ENCODE measurements at places on chromosomes 13 and 19.

DNA sequence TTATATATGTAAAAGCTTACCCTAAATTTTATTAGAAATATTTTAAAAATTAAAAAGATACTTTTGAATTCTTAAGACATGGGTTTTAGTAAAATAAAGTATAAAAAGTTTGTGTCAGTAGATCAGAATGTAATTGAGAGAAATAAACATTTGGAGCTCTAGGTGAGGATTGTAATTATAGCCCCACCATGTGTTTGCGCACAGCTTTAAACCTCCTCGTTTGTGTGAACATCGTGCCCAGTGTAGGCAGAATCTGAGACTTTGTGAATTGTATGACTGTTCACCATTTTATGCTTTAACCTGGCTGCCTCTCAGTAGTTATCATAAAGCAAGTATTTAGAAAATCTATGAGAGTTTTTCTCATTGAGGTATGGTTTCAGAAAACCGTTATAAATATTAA is 29.1 kb downstream of the CUL4A start:
- DNase-seq: no peak

DNA sequence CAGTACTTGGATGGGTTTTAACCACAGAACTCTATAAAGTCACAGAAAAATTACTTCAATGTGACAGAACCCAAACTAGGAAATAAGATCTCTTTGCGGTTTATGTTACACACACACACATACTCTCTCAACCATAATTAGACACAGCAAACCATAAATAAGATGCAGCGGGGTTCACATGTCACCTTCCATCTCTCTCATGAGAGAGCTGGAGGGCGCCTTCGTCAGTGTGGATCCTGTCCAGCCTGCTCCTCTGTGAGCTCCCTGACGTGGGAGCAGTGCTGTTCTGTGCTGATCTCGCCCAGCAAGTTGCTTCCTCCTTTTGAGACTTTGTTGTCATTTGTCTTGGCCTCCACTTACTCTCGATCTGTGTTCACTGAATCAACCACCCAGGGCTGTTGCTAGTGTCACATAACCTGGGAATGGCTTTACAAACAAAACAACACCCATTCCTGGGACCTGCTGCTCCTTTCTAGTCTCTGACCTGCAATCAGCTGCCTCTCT is 204.9 kb upstream of the KL start:
- DNase-seq: no peak

- DNase-seq: no peak
Measured at GRCh38 chr19:28221736-28222135, 991.2 kb downstream of the UQCRFS1 start.

DNA sequence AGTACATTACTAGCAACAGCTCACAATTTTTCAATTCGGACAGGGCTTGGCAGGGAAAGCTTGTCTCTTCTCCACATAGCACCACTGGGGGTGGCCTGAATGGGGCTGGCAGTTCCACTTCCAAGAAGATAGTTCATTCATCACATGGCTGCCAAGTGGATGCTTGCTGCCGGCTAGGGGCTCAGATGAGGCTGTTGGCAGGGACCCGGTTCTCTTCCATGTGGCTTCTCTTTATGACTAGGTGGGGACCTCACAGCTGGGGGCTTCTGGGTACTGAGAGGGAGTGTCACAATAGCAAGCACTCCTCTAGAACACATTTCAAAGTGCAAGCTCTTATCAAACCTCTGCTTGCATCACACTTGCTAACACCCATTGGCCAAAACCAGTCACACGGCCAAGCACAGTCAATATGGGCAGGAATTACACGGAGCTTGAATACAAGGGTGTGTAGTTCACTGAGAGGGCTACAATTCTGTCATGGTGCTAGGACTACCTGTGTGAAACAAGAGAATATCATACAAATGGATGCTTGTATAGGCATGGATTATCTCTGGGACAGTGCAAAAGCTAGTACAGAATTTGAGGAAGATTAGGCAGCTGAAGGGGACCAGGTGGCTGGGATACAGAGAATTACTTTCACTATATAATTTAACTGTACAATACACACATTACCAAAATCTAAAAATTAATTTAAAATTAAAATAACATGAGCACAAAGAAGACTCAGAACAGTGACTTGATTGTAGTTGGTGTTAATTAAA is 32.3 kb downstream of the ATP7B start:
- DNase-seq: no peak

DNA sequence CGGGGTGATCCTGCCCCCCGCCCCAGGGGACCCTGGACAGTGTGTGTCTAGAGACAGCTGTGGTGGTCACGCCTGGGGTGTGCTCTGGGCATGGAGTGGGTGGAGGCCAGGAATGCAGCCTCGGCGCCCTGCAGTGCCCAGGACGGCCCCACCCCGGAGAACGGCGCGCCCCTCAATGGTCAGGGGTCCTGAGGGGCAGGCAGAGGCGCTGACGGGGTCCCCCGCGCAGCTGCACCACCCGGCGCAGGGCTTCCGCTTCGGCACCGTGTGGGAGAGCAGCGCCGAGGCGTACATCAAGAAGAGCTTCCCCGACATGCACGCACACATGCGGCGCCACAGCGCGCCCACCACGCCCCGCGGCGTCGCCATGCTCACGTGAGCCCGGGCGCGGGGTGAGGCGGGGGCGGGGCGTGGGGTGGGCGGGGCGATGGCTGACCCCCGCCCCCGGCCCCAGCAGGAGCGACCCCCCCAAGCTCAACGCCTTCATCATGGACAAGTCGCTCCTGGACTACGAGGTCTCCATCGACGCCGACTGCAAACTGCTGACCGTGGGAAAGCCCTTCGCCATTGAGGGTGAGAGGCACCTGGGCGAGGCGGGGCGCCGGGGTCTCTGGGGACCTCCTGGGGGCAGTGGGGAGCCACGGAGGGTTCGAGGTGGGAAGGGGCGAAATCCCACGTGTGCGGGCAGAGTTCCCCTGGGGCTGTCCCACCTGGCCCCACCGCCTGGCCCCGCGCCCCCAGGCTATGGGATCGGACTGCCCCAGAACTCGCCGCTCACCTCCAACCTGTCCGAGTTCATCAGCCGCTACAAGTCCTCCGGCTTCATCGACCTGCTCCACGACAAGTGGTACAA is 7.4 kb downstream of the GRIN3B start:
- DNase-seq: no peak

DNA sequence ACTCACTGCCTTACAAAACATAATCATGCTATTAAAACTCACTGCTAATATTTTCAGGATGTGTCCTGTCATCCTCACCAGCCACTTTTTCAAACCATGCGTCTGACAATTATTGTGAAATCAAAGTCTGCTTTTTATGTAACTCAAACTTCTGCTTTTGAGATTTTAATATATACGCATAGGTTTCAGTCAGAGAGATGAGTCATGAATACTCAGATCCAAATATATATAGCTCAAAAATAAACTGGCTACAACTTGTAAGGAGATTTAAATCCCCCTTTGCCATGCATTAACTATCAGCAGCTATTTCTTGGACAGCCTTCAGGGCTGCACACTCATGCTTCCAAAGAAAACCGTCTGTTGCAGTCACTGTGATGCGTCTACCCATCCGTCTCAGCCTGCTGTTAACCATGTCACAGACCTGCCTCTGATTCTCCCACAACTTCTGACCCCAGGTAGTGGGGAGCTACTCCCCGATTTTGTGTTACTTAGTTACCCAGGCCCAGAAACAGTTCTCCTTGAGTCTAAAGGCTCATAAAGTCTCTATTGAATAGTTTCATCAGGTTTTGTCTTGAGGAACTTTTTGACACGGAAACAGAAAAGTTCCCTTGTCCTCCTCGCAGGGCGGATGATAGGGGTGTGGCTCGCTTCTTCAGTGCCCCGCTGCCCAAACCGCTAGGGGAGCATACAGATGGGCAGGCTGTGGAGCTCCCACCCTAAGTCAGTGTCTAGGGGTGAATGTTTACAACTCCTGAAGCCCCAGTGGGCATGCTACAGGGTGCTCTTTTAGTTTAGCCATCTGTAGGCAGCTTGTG is 33.8 kb upstream of the SGCG start:
- no peak for DNase-seq

GRCh38 chr19:10565028-10565566 is 713 bp downstream of the KRI1 start:
- no peak for DNase-seq

- no peak for DNase-seq
Measured at GRCh38 chr13:75307370-75307949, 174.5 kb downstream of the TBC1D4 start.

DNA sequence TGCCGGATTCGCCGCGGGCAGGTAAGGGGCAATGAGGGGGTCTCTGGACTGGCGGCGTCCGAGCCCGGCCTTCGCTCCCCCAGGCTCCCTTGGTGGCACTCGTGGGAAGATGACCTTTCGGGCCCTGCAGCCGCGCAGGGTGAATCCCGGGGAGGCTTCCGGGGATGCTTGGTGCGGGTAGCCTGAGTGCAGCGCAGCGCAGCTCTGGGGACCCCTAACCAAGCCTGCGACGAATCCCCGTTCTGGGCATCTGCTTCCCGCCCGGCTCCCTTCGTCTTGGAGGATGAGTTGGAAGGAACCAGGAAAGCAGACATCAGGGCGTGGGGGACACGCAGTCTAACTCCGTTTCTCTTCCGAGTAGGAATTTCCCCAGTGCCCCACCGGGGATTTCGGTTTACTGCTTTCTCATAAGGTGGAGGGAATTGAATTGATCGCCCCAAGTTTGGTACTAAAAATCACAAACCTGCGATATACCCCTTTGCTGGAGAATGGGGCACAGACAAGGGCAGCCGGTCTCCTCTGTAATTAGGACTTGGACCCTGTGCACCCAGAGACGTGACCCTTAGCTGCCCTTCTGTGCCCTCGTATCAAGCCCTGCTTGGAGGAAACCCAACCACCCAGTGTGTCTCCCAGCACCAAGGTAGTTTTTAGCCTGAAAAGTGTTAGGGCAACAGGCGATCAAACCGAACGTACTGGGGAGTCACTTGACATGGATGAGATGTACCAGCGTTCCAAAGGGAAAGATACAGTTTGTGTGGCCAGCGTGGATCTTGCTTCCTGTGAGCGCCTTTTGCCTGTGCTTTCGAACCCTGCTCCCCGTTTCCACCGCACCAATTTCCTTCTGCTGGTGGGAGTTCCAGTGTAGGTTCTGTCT is 1.0 kb downstream of the GPC5 start:
- DNase-seq: no peak

DNA sequence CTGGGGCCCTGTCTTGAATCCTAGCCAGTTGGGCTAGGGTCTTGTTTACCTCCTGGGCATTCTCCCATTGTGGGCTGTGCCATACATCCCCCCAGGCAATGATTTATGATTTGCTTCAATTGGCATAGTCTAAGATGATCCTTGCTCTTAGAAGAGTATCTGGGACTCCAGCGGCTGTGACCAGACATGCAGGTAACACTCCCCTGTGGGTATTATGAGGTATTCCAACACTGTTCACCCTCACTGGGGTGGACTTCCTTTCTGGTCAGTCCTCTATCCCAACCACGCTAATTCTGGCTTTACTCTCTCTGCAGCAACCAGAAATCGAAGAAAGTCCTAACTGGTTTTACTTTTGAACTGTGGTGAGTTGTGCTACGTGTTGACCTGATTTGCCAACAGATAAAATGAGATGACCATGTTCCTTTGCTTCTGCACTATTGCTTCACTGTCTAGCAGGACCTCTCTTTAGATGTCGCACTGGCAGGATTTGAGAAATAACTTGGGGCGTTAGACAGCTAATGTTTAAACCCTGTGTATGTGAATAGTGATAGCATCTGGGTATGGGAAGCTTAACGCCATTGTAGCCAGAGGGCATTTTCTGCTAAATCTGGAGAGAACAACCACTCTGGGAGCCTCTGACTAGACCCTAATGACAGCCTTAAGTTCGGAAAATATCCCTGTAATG is 6.7 kb upstream of the LRCH1 start:
- no peak for DNase-seq

DNA sequence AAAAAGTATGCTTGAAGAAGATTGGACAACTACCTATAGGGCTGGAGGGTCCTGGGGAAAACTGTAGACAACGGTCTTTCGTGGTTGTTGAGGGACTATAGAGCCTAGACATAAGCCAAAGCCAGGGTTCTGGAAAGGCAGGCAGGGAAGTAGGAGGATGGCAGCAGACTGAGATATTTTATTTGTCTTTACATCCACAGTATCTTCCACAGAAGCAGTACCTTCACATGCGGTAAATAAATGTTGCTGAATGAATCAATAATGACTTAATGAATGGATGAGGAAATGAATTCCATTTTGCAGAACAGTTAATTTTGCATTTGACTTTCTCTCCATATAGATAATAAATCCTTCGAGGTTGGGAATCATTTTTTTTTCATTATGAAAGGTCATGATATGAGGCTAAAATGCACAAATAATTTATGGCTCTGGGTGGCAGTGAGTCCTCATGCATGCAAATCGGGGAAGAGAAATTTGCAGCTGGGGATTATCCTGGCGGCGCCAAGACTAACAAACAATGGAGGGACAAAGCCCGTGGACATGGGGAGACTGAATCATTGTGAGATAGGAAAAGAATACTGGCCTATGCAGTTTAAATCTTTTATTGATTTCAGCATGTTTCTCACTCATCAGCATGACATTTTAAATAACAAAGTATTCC is 102.0 kb downstream of the ERCC5 start:
- DNase-seq: no peak

GRCh38 chr13:77415253-77416071 is 88.6 kb upstream of the MYCBP2 start:
- no peak for DNase-seq

GRCh38 chr19:2529473-2529918 is 53.6 kb downstream of the GADD45B start:
- DNase-seq: no peak

GRCh38 chr19:29482855-29483640 is 42.7 kb upstream of the VSTM2B start:
- DNase-seq: no peak

- DNase-seq: no peak
Measured at GRCh38 chr19:48244281-48244680, 11.4 kb downstream of the CARD8 start.

GRCh38 chr19:30968210-30968609 is 381.0 kb downstream of the TSHZ3 start:
- DNase-seq: no peak

DNA sequence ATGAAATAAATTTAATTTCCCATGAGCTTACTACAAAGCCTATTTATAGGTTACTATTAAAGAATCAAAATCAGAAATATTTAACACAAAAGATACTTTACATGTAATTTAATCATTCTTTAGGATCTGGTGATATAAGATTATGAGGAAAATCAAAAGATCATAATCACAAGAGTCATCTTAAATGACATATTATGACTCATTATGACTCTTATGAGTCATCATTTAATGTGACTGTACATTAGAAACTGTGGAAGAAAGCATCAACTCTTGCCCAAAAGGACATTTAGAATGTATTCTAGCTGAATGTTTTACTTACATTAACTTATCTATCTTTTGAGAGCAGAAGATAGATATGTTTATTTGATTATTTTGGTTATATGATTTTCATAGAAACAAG is 458.6 kb downstream of the DCT start:
- no peak for DNase-seq

DNA sequence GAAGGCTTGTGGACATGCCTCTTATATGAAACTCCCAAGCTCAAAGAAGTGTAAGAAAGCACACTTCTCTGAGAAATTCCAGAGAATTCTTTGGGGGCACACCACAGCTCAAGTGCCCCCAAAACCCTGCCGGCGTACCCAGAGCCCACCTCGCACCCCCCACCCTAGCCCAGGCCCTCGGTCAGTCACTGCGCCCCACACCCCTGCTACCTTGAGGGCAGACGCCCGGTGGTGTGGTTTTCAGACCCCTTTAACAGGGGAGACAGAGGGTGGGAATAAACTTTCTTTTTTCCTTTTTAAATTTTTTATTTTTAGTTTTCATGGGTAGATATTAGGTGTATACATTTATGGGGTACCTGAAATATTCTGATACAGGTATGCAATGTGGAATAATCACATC is 29.5 kb downstream of the PEPD start:
- DNase-seq: no peak

- DNase-seq: no peak
Measured at GRCh38 chr19:18457483-18458331, 19.8 kb upstream of the ISYNA1 start.

- no peak for DNase-seq
Measured at GRCh38 chr19:16022251-16022650, 54.0 kb upstream of the TPM4 start.

All from stimulated activated CD8-positive, alpha-beta memory T cell treated with anti-CD3 and anti-CD28 coated beads, Interleukin-15, amount 100 ng/mL, for 4 hours (primary cell).